ENCODE measurements at places on chromosomes 2 and 18.
A peak's percentile ranks its signal among the peaks of the same experiment; 100 is the strongest.

DNA sequence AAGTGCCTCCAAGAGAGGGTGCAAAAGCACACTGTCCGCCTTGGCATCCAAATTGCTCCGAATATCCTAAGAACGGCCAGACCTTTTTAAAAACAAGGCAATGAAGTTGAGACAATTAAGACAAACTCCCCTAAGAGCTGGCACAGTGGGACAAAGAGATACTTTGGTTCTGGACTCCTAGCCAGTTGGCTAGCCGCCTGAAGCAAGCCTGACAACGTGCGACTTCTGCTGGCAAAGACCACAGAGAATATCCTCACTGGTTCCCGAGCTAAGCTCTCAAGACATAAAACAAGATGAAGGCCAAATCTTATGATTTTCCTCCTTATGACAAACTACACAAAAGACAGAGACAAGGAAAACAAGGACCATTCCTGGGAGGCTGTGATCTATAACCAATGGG is 32.7 kb downstream of the CHRNA1 start:
- no peak for DNase-seq

DNA sequence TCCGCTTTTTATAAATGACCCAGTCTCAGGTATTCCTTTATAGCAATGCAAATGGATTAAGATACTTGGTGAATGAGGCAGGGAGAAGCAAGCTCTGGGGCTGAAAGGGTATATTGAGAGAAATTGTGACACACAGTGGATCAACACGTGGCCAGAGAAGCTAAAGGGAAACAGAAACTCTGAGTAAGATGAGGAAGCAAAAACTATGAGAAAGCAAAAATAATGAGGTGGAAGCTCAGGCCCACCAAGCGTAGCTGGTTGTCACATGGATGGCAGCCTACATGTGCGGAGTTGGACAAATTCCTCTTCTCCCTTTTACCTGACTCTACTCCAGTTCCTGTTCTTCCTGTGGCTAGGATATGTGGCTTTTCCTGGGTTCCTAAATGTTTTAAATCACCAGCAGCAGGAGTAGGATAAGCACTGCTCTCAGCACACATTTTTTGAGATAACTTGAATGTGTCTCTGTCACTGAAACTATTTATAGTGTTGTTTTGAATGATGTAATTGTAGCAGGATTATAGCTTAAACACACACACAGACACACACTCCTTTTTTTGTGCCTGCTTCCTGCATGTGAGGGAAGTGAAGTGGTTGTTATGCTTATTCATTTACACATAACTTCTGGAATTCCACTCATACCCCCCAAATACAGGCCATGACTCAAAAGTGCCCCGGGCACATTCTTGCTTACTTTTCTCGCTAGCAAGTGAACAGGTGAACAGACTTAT is 30.1 kb upstream of the EPC2 start:
- DNase-seq = peak; percentile 87

DNA sequence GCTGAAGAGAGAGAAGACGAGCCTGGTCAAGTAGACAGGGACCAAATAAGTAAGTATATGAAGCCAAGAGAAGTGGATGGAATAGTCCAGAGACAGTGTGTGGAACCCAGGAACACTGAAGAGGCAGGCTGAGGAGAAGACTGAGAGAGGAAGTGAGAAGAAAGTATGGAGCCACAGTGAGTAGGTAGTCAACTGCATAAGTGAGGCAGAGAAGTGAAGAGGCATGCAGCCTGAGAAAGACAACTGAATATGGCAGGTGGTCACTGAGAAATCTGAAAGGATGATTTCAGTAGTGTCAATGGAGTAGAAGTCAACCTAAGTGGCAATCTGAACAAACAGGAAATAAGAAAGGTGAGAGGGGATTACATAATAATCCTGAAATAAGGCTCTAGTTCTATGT is 55.4 kb downstream of the CWC22 start:
- no peak for DNase-seq

GRCh38 chr2:239777219-239777618 is 247.9 kb downstream of the NDUFA10 start:
- DNase-seq = no peak

DNA sequence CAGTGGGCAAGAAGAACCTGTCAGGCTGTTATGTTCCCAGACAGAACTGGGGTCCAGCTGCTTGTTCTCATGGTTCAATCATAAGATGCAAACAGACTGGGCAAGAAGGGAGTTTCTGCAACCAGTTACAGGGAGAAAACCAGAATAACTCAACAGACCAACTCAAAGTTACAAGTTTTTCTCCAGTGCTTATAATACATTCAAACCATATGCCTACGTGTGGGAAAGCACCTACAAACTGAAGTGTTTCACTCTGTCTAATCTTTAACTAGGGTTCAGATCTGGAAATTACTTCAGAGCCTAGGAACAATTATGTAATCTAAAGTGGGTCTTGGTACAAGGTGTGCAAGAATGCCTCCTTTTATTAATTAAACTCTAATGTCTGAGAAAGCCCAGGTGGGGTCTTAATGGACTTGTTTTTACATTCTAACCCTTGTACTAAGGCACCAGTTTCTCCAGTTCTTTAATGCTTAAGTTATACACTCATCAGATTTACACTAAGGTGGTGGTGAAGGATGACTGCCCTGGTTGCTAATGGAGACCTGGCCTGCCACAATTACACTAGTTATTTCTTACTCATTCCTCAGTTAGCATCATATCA is 951.9 kb downstream of the TSN start:
- no peak for DNase-seq

GRCh38 chr2:7180638-7181370 is 263.6 kb downstream of the RNF144A start:
- peak; percentile 34 for DNase-seq

- DNase-seq = peak; percentile 73
Observed at GRCh38 chr2:136378712-136379595, 261.0 kb upstream of the CXCR4 start.

All from suppressor macrophage (primary cell).